ENCODE measurements at places on chromosomes 12 and 14. TPM values are rescaled to one million over a fixed set of nuclear protein-coding genes. Genes with fewer than 3 reads are reported as not detected.

Gene POTEM
- not detected for total RNA-seq

Gene TAS2R13
- 1.3 TPM for total RNA-seq

Gene FGF23
- not detected for total RNA-seq

Gene ADCY4
- 6.3 TPM for total RNA-seq

Gene RTN1
- total RNA-seq = not detected

Gene NTS
- not detected for total RNA-seq

Gene ORAI1
- 54.2 TPM for total RNA-seq

Gene TAS2R50
- total RNA-seq = 1.4 TPM

Gene SLC10A1
- not detected for total RNA-seq

Gene SYNDIG1L
- total RNA-seq = not detected

DNA sequence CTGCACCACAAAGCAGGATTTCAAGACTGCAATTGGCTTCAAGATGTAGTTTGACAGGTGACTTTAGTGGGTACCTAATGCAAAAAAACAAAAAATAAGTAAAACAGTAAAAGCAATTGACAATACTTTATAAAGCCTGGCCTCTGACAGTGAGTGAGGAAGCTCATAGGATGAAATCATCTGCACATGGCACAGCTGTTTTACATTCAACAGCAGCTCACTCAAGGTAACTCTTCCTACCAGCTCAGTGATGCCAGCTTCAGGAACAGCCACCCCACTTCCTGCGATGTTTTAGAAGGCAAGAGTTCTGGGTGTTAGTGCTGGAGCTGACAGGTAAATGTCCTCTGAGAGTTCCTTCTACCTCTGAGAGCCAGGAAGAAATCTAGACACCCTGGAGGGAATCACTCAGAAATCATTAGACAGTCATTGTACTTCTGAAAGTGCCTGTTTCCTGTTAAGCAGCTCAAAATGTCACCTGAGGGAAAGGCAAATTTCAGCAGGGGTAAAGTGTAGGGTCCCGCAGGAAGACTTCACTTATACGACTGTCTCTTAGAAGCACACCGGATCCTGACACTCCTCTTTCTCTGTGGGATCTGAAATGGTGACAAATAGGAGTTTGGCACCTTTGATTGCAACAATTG lies 99.9 kb downstream of the FOXN3 start:
- DNase-seq = no peak

GRCh38 chr12:14982562-14982961 lies 9.7 kb downstream of the PDE6H start:
- DNase-seq = no peak

DNA sequence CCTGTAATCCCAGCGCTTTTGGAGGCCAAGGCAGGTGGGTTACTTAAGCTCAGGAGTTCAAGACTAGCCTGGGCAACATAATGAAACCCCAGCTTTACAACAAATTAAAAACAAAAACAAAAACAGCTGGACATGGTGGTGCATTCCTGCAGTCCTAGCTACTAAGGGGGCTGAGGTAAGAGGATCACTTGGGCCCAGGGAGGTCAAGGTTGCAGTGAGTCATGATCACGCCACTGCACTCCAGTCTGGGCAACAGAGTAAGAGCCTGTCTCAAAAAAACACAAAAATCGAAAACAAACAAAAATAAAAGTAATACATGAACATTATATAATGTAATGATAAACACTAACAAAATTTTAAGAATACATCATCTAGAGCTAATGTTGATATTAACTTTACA lies 46.2 kb upstream of the GRIP1 start:
- no peak for DNase-seq

DNA sequence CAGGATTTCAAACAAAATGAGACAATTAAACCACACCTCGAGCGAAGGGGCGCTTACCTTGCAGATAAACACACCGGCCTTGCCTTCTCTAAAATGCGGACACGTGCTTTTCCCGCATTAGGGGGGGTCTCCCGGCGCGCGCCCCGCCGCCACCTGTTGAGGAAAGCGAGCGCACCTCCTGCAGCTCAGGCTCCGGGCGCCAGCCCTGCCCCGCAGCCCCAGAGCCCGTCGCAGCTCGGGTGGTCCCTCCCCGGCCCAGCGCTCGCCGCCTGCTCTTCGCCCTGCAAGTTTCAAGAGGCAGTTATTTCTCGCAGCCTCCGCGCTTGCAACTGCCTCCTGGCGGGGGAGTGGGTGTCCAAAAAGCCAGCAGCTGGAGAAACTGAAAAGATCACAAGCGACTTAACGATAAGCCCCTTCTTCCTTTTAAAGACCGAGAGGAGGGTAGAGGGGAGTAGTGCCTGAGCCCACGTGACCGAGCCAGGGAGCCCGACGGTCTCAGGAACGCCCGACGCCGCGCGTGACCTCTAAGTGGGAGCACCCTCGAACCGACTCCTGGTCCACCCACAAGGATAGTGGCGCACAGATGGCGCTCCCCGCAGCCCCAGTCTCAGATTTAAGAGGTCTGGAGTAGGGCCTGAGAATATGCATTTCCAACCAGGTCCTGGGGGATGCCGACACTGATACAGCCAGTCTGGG lies at the start of gene ESR2:
ESR2 (minus strand) TSS at position 396 of the 696 bp plus-strand sequence. CDS start 11,386 bp downstream, outside the sequence.
- DNase-seq = peak; percentile 55

GRCh38 chr14:75697918-75698317 lies 36.9 kb downstream of the TTLL5 start:
- no peak for DNase-seq

GRCh38 chr14:65333943-65334687 lies 78.4 kb upstream of the FUT8 start:
- no peak for DNase-seq

DNA sequence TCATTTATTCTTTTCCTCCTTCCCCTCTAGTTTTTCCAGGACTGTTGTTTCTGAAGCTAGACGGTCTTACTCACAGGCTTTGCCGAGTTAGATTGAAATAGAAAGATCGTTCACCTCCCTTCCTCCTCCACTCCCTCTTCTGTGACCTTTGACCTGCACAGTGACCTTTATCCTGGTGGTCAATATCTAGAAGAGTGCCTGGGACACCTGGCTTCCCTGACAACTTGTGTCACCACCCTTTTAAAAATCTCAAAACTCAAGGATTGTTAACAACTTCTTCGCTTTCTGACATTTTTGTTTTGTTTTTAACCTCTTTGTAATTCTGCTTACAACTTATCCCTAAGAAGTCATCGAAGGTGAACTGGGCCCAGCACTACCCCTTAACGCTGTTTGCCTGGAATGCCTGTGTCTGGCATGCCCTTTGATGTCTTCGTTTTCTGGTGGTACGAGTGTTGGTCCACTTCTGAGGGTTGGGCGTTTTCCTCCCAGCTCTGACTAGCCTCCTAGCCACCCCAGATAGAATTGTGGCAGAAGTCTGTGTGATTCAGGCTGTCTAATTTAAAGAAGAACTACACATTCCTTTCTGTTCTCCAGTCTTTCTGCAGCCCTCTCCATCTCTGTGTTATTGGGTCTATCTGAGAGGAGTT lies 2.8 kb upstream of the KRT75 start:
- DNase-seq = no peak

GRCh38 chr12:116517431-116518045 lies 41.6 kb upstream of the MAP1LC3B2 start:
- DNase-seq = no peak

GRCh38 chr12:114695305-114695592 lies 11.3 kb upstream of the TBX3 start:
- no peak for DNase-seq

Data from activated naive CD8-positive, alpha-beta T cell treated with anti-CD3 and anti-CD28 coated beads, Interleukin-2, amount 10 ng/mL, durations not matched to agents 7 days and 5 days (primary cell).